ENCODE measurements at places on chromosomes 2 and 18.

DNA sequence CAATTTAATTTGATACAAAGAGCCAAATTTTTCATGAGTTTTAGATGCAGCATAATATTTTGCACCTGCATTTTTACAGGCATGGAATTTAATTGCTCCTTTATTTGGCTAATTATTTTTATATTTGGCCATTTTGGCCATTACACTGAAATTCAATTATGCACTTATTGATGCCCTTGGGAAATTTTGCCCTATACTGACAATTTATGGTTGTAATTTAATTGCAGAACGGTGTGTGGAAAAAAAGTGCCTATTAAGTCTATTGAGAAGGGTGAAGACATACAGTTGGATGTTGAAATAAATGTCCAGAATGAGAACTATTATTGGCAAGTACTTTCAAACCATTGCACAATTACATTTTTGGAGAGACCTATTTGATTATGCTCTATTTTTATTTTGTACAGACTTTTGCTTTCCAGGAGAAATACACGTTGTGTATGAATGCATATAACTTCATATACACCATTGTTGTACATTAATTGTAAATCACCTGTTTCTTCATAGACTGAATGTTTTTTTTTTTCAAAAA, 1319.3 kb upstream of the CDH2 start:
- no peak for DNase-seq

DNA sequence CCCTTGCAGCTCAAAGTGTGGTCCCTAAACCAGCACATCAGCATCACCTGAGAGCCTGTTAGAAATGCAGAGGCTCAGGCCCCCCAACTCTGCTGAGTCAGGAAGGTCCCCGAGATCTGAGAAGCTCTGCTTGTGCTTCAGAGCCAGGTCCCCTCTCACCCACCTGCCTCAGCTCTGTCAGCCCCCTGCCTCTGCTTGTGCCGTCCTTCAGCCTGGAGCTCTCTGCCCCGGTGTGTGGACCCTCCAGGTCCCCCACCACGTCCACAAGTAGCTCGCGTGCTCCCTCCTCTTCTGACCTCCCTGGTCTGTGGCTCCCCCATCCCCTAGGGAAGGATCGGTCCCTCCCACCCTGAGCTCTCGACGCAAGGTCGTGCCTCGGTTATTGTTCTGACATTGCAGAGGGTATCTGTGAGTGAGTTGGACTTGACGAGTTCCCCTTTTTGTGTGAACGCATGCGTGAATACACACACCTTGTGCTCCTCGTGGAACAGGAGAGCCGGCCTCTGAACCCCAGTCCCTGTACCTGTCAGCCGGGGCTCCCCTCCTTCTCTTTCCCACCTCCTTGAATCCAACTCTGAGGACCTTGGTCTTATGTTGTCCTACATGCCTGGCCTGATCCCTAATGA, 75.5 kb upstream of the TAF1B start:
- DNase-seq = no peak

DNA sequence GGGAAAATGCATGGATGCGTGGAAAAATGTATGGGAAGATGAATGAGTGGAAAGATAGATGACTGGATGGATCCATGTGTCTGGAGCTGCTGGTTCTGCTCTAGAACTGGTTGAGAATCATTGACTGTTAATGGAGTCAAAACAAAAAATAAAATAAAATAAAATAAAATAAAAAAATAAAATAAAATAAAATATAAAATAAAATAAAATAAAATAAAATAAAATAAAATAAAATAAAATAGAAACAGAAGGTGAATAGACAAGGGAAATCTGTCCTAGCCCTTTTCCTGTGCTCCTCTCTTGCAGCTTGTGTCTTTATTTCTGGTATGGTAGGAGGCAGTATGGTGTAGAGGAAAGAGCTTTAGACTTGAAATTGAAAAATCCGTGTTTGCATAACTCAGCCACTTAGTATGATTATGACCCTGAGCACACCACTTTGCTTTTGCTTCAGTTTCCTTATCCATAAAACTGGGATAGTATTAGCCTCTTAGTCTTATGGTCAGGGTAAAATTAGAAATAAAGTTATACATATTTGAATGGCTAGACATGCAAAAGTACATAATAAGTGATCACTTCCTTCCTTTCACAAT, 51.0 kb downstream of the PSD4 start:
- DNase-seq = no peak

DNA sequence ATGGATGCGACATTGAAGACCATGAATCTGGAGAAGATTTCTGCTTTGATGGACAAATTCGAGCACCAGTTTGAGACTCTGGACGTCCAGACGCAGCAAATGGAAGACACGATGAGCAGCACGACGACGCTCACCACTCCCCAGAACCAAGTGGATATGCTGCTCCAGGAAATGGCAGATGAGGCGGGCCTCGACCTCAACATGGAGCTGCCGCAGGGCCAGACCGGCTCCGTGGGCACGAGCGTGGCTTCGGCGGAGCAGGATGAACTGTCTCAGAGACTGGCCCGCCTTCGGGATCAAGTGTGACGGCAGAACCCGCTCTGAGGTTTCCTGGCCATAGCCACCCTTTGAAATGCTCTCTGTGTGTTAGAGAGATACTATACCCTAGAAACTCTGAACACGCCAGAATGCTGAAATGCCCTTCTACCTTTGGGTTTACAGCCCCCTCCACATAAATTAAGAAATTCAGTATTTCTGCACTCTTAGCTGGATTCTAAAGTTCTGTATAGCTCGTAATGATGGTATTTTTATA, 659 bp downstream of the CHMP1B start:
- DNase-seq = peak; percentile 51

- no peak for DNase-seq
Measured at GRCh38 chr2:112074506-112074905, 19.4 kb downstream of the TMEM87B start.

All from activated CD4-positive, alpha-beta T cell treated with anti-CD3 and anti-CD28 coated beads, Interleukin-10, Interleukin-2, amounts not matched to agents 100 ng/mL and 50 ng/mL, durations not matched to agents 16 hours and 8 hours (primary cell).